Activated T-helper 2 cell treated with anti-CD3 and anti-CD28 coated beads, Interferon-gamma antibody, Interleukin-2, Interleukin-4, amounts not matched to agents 10 μg/mL and 5 μg/mL and 100 μg/mL, durations not matched to agents 14 hours and 24 hours and 36 hours (primary cell): ENCODE measurements at places on chromosomes 3 and 15.
A peak's percentile ranks its signal among the peaks of the same experiment; 100 is the strongest.

DNA sequence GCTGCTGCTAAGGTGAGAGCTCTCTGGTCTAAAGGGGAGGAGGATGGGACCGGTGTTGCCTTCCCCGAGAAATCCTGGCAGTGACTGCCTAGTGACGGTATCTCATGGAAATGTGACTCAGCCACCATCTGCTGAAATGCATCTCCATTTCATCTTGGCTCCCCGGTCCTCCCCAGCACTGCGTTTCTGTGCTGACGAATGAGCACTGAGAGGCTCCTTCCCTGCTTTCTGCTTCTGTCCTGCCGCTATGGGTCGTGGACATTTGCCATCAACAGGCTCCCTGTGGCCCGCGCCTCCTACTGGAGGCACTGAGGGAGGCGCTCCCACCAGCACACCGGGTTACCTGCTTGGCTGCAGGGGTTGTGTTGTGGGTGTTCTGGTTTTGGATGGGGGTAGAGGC lies 13.5 kb upstream of the SEC13 start:
- no peak for DNase-seq

DNA sequence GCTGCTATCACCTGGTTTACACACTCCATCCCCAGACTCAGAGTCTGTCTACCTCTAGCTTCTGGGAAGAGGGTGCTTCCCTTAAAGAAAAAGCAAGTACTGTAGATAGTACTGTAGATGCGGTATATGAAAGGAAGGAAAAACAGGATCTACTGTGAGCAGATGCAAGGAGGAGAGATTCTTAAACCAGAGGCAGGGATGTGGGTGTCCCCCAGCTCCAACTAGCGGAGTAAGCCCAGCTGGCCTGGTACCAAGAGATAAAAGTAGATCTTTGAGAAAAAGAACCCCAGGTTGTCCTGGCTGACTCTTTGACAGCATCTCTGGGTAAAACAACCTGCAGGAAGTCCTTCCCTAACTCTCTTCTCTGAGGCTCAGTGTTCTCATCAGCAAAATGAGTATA lies 523.7 kb upstream of the PROK2 start:
- DNase-seq, result no peak

- no peak for DNase-seq
These were observed 19.9 kb upstream of the ALPK3 start for GRCh38 chr15:84797212-84797611.

GRCh38 chr3:126897943-126898342 lies 85.0 kb upstream of the PLXNA1 start:
- no peak for DNase-seq

GRCh38 chr15:86802244-86802643 lies 722.6 kb downstream of the AGBL1 start:
- DNase-seq, result no peak

DNA sequence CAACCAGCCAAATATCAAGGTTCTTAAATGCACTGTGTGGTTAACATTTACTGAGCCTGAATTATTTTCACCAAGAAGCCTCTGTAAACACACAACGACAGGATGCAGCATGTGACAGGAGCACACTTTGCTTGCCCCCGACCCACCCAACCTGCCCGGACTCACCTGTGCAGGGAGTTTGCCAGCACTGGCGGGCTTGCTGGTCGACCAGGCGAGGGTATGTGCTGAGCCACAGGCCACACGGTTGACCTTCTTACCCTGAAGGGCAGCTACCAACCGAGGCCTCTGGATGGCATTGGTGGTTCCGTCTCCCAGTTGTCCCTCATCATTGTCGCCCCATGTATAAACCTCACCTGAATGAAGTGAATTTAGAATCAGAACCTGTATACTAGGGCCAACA lies 25.7 kb upstream of the OCA2 start:
- DNase-seq, result no peak

DNA sequence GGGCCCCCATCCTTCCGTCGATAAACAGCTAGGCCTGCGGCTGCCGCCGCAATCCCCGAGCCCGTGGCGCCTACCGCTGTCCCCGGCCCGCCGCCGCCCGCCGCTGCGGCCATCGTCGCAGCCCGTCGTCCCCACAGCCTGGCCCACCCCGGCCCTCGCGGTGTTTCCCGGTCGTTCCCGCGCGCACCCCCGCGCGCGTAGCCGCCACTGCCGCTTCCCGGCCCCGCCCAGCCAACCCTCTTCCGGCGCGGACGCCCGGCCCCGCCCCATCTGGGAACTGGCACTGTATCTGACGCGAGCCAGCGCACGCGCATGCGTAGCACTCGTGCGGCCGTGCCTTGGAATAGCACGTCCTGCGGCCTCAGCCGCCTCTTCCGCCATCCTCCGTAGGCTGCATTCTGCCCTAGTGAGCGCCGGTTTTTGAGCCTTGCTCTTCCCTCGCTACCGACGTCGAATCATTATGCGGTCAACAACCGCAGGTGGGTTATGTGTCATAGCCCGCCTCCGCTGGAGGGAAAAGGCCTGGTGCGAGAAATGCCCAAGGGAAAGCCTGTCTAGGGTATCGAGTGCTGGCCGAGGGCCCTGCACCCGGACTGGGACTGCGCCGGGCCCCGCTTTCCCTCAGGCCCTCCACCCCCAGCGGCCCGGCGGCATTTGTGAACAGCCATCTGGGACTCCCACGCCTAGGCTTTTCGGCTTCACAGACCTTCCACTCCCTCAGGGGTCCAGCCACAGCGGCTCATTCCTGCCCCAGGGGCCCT lies at the start of gene SMARCC1:
SMARCC1 (minus strand) TSS at position 209 of the 761 bp plus-strand sequence; CDS start at position 113, 96 bp downstream.
- DNase-seq, result peak; percentile 99

DNA sequence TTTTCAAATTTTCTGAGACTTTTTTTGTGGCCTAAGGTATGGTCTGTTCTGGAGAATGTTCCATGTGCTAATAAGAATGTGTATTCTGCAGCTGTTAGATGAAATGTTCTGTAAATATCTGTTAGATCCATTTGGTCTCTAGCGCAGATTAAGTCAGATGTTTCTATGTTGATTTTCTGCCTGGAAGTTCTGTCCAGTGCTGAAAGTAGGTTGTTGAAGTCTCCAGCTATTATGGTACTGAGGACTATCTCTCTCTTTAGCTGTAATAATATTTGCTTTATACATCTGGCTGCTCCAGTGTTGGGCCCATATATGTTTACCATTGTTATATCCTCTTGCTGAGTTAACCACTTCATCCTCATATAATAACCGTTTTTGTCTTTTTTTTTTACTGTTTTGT lies 13.2 kb upstream of the TUBGCP5 start:
- no peak for DNase-seq

DNA sequence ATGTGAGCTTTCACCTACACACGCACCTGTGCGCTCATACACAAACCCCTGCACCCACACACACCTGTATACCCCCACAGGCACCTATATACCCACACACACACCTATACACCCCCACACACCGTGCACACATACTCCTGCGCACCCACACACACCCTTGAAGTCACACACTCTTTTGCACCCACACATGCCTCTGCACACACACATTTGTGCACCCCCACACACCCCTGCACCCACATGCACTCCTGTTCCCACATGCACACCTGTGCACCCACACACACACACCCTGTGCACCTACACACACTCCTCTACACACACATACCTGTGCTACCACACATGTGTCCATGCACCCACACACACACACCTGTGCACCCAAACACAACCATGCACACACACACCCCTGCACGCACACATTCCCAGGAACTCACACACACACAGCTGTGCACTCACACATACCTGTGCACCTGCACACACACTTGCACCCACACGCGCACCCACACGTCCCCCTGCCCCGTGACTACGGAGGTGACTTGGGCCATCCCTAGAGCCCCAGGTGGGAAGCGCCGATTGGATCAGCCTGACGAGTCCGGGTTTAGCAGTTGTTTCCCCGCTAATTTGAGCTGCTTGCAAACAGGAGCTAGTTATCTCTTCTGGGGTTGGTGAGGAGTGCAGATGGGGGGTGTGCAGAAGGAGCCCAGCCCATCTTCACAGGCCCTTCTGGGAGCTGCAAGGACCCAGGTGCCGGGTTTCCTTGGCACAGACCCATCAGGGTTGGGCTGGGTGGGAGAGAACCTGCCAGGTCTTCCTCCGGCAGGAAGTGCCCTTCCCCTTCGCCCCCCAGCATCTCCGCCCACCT lies 97.8 kb downstream of the CHSY1 start:
- no peak for DNase-seq

DNA sequence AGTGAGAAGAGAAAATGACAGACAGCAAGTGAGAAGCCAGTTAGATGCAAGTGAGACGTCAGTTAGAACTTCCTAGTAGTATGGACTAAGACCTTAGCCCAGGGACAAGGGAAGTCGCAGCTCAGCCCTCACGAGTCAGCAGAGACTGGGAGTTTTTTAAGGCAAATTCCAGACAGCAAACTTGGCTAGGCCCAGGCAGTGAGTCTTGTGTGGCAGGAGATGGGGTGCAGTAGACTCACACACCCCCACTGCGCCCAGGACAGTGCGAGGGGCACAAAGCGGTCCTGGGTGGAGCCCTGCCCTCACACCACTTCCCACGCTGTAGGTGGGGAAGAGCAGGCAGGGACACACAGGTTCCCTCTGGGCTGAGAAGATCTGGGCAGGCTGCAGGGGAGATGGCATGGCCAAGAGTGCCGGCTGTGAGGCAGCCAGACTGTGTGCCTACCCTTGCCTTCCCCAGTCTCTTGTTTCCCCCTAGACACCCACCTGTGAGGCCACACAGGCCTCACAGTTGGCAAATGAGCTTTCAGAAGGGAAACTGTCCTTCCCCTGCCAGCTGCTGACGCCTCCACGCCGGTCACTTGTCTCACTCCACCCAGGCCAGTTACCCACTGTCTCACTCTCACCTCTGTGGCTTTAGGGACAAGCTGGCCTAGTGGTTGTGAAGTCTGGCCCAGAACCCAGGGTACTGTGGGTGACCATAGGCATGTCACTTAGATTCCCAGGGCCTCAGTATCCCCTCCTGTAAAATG lies 13.7 kb upstream of the PRKCD start:
- DNase-seq, result no peak
